ENCODE measurements at places on chromosomes 2 and 18.

DNA sequence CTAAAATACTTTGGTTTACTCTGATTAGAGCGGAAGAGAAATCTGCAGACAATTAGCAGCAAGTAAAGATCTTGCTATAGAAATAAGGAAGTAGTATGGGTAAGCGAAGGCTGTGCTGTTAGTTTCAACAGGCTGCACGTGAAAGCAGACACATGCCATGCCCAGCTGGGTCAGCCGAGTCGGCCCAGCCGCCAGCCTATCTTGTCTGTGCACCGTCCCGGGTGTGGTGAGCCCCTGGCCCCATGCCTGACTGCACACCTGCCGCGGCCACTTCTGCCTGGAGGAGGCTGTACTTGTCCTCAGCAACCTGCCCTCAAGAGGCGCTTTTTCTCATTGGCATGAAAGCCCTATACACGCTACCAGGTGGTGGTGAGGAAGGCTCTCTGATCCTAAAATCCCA lies 185.5 kb downstream of the SEPTIN10 start:
- peak; percentile 35 for DNase-seq

DNA sequence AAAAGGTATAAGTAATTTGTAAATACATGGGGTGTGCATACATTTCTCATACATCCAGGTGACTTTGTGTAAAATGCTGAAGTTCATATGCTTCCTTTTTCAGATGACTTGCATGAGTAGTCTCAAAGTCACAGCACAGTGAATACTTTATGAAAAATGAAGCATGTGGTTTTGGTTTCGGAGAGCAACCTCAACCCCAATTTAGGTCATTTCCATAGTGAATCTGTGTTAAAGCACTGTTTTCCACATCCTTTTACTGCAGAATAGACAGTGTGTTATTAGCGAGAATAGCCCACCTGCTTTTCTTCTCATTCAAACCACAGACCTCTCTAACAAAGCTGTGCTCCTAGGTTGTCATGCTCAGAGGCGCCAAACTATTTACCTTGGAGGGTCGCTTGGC lies 204.4 kb upstream of the RASGRP3 start:
- DNase-seq: no peak

GRCh38 chr2:204530464-204530805 lies 14.8 kb upstream of the PARD3B start:
- DNase-seq: no peak

GRCh38 chr2:192030289-192030688 lies 164.4 kb downstream of the TMEFF2 start:
- DNase-seq: no peak

DNA sequence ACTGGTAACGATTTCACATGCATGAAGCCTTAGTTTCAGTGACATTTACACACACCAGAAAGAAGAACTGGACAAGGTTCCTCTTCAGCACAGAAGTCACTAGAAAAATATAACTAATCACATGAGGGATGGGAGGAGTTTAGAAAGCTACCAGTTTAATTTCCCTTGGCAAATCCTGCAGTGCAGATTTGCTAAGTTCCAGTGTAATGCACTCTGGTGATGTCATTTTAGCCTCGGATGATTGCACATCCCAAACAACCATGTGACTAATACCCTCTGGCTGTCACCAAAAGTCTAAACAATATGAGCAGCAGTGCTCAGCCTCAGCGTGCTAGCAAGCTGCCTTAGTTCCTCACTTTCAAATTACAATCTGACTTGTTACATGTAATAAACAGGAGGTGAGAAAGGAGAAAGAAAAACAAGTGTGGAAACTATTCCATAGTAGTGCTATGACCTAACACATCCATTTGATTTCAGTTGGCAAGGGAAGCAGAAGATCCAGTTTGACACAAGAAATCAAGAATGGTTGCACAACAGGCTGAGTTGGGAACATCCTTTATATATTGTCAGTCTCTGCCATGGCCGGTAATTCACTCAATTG lies 35.3 kb upstream of the PPP1CB start:
- no peak for DNase-seq
